Mammary epithelial cell (primary cell): ENCODE measurements at places on chromosomes 5 and 9. TPM values are rescaled to one million over a fixed set of nuclear protein-coding genes. Genes with fewer than 3 reads are reported as not detected.

LECT2 gene
- total RNA-seq, result not detected in 2 replicates

DNA sequence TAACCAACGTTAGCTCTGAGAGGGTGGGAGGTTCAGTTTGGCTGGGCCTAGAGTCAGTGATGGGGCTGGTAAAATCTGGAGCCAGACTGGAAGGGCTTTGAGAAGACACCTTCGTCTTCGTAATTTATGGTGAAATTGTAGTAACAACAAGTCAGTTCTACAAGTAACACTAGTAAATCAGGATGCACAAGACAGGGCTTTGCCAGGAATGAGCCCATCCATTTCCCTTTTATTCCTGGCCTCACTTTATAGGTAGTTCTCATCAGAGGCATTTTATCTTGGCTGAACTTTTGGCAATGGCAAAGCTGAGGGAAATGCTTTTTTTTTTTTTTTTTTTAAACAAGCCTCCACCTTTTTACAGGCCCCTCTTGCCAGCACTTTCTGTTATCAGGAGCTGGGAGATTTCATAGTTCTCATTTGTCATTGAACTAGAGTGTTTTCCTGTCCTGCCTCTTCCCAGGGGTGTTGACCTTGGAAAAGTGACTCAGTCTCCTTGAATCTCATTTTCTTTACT is 110.5 kb upstream of the KLF4 start:
- DNase-seq, result no peak

DNA sequence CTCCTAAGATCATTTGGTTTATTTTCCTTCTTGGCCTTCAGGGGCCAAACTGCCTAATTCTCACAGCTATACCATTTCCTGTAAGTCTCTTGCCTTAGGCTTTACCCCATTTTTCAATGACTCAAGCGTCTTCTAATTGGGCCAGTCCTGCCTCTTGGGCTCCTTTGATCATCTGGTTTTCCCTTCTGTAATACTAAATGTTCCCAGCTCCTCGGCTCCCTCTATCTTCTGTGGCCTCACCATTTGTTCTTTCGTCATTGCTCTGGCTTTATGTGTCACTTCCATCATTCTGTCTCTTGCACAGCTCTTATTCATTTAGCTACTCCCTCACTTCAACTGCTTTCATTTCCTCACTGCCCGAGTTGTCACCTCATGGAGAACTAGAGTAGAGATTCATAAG is 14.5 kb upstream of the SPINK7 start:
- DNase-seq, result peak; percentile 16

CD180 gene
- total RNA-seq, result 0.17 TPM

PDE6A gene
- total RNA-seq, result 0.17 TPM
